ENCODE measurements at places on chromosomes 6 and 20.

DNA sequence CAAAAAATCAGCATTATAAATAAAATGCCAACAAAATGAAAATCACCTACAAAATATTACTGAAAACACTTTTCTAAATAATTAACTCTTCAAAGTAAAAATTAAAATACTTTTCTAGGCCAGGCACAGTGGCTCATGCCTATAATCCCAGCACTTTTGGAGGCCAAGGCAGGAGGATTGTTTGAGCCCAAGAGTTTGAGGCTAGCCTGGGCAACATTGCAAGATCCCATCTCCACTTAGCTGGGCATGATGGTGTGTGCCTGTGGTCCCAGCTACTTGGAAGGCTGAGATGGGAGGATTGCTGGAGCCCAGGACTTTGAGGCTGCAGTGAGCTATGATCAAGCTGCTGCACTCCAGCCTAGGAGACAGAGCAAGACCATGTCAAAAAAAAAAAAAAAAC lies 6.4 kb downstream of the SERPINB9 start:
- DNase-seq = no peak

- DNase-seq = no peak
Measured at GRCh38 chr6:5850848-5851255, 155.9 kb downstream of the NRN1 start.

GRCh38 chr20:9092655-9093054 lies 23.8 kb downstream of the PLCB4 start:
- no peak for DNase-seq

DNA sequence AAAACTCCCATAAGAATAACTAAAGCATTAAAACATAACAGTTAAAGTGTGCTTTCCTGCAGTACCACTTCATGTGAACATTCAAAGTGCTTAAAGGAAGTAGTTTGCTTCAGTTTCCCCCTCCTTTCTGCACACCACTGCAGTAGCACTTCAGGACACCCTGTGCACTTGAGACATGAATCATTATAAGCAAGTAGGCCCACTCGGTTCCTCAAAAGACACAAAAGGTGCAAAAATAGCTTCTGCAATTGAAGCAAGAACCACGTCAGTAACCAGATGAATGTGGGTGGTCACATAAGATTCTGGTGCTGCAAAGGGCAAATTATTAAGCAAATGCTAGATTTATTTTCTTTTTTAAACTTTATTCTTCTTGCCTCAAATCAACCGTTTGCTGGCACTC lies 160.6 kb downstream of the HIVEP2 start:
- DNase-seq = no peak

DNA sequence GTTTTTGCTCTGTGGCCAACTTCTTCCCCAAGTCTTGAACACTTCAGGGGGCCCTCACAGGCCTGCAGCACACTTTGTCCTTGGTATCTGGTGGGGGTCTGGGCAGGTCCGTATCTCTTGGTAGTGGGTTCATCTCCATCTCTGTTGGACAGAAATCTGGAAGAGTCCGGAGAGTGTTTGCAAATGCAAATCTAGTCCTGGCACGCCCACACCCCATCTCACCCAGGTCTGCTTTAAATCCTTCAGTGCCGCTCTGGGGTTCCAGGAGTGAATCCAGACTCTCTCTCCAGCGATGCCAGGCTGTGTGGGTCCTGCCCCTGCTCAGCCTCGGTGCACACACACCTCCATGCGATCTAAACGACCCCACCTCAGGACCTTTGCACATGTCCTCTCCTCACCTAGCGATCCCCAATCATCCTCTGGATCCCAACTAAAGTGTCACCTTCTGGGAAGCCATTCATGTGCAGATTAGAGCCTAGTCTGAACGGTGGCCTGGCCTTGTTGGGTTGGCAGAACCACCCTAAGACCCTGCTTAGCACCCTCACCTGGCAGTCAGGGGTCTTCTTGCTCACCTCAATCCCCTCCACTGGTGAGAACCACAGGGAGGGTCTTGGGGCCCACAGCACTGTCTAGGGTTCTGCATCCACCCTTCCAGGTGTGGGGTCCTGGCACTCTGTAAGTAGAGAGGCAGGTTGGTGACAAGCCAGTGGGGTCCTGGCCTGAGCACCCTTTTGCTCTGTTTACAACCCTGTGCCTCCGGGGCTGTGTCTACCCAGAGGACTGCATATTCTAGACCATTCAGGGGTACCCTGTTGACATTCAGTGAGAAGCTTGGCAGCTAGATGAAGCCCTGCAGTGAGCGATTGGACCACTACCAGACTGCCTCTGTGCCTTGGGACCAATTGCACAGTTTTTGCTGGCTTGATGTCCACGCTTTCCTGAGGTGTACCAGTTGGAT lies 100.8 kb downstream of the SYCP2 start:
- DNase-seq = no peak

DNA sequence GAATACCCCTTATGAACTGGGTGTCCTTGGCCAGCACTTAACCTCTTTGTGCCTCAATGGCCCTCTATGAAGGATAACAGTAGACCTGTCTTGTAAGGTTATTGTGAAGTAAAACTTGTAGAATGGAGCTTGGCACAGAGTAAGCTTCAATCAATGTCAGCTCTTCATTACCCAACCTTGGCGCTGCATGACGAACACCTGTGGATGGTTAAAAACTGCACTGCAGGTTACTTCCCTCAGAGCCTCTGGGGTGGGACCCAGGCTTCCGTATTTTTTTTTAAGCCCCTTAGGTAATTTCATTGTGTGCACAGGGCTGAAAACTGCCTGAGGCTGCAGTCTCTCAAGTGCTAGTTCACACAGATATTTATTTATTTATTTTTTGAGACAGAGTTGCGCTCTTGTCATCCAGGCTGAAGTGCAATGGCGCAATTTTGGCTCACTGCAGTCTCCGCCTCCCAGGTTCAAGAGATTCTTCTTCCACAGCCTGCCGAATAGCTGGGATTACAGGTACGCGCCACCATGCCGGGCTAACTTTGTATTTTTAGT lies 42.8 kb upstream of the SLC23A2 start:
- no peak for DNase-seq

DNA sequence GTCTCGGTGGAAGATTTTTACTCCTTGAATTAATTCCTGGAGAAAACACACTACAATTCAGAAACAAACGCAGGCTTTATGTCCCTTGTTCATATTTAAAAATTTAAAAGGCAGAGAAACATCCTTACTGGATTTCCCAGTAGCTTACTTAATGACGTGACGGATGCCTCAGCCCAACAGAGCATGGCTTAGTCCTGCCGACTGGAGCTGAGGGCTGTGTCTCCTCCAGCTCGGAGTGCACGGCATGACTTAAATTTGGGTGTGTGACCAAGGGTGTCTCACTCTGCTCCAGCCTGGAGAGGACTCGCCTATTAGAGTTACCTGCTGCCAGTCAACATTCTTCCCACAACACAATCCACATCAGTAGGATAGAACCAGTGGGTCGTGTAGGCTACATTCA lies 107.1 kb downstream of the PSMB1 start:
- no peak for DNase-seq

- DNase-seq = peak; percentile 66
Measured at GRCh38 chr6:52994031-52994838, 849 bp downstream of the GSTA4 start.

DNA sequence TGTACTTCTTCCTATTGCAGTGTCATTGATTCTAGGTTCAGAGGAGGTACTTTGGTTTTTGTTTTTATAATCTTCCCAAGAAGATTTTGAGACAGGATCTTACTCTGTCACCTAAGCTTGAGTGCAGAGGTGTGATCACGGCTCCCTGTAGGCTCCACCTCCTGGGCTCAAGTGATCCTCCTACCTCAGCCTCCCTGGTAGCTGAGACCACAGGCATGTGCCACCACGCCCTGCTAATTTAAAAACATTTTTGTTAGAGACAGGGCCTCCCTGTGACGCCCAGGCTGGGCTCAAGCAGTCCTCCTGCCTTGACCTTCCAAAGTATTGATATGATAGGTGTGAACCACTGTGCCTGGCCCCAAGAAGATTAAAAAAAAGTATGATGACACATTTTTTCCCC lies 3.4 kb upstream of the SLC17A5 start:
- DNase-seq = no peak

DNA sequence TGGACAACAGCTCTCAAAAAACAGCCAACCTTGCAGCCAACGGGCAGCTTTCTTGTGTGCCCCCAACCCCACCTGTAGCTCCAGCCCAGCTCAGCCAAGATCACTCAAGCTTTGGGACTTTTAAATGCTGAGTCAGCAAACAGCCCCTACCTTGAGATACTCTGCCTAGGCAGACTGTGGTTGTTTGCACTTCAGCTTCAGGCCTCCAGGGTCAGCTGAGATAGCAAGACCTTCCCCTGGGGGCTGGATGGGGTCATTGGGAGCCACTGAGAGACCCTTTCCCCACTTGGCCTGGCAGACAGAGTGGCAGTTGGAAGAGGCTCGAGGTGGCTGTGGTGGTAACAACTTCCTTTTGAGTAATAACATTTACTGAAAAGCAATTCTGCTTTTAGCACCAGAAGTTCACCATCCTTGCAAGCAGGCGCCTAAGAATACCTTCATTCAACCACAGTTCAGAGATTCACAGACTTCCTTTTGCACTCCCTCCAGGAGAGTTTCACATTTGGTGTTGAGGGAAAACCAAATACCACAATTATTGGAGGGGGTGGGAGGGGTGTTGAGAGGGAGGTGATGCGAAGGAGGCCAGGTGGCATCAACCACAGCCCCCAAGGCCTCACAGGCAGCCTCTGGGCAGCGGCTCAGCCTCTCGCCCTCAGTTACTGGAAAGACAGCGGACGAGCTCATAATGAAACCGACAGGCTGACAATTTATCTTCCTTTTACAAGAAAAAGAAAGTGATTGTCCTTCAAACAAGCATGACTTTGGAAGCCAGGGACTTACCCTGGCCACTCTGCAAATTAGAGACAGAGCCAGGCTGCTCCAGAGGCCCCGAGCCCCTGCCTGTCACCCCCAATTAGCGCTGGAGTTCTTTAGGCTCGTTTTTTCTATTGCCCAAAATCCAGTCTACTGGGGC lies 148.1 kb downstream of the CEBPB start:
- no peak for DNase-seq

GRCh38 chr6:43708860-43709653 lies 21.5 kb upstream of the MRPS18A start:
- no peak for DNase-seq

GRCh38 chr6:160419488-160419887 lies 71.3 kb downstream of the SLC22A3 start:
- DNase-seq = no peak

DNA sequence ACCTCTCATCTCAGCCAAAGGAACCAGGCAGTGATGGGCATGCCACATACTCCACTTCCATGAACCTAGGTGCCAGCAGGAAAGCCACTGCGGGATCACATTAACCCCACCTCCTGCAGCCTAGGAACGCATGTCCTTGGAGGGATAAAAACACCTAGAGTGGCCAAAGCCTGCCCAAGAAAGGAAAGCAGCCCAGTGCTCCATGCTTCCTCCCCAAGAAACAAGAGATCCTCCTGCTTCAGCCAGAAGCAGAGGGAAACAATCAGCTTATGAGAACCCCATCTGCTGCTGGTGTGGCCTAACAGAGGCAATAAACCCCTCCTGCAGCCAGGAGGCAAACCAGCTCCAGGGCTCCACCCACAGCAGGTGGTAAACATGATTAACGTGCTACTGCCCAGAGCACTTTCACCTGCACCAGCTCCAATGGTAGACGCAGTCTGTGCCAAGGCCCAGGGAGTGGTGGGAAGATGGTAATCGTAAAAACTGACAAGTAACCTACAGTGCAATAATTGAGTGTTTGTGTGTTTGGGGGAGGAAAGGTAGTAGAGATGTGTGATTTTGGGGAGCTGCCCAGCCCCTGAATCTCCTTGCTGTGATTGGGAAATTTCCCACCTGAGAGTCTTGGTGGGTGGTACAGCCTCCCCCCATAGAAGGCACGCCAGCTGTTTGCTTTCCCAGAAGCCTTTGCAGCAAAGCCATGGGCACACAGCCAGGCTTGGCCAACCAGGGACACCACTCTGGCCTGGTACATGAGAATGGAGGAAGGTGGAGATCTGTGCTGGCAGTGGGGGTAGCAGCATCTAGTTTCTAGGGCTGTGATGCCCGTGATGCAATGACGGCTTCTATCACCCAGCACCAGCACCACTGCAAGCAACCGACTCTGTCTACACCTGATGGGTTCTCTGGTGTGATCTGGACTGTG lies 50.6 kb upstream of the TBC1D7 start:
- DNase-seq = peak; percentile 96

GRCh38 chr6:43724914-43725642 lies 37.5 kb upstream of the MRPS18A start:
- DNase-seq = no peak

- DNase-seq = no peak
Measured at GRCh38 chr6:39341937-39342336, 19.4 kb upstream of the KCNK16 start.

DNA sequence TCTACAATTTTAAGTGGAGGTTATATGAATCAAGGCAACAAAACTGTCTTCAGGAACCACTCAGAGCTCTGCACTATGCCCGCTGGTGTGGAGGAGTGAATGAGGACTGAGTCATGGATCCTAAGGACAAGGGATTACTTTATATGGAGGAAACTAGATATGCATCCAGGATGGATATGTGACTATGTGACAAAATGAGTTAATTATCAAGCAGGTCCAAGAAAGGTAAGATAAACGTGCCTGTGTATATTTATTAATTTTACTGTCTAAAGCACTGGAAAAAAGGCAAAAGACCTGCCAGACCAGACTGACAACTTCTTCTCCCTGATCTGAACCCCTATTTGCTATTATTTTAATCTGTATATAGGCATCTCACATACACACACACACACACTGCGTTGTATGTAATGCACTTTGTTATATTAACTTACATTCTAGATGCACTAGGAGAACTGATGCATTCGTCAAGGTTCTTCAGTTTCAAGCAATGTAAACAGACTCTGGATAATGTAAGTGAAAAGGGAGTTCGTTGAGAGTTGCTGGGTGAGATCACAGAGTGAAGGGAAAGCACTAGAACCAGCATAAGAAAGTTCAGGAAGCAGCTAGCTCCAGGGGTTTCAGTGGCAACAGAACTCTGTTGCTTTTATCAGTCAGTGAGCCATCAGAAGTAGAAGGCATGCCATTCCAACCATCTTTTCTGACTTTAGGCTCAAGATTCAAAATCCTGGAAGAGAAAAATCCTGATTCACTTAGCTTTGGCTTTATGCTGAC lies 26.4 kb upstream of the ADGRG6 start:
- DNase-seq = no peak

GRCh38 chr20:34069341-34070078 lies 42.5 kb downstream of the EIF2S2 start:
- peak; percentile 90 for DNase-seq

- no peak for DNase-seq
Measured at GRCh38 chr20:60804918-60805630, 447.0 kb upstream of the CDH4 start.

Measured in NCI-H82 (cell line).